ENCODE measurements at places on chromosomes 12 and 14.

- no peak for ATAC-seq
Observed at GRCh38 chr12:26941215-26941594, 2.9 kb downstream of the FGFR1OP2 start.

DNA sequence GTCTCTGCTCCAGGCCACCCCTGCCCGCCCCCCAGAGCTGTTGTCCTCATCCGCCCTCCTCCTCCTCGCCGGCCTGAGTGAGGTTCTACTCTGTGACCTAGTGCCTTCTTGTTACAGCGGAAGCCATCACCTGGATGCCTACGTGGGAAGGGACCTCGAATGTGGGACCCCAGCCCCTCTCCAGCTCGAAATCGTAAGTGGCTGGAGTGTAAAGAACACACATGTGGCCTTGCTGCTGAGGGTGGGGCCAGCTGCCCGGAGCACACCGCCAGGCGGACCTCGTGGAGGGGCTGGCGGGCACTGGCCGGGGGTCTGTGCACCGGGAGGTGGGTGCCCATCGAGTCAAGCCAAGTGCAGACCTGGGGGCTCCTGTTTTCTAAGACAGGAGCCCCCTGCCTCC lies 19.4 kb downstream of the MEG3 start:
- no peak for ATAC-seq

DNA sequence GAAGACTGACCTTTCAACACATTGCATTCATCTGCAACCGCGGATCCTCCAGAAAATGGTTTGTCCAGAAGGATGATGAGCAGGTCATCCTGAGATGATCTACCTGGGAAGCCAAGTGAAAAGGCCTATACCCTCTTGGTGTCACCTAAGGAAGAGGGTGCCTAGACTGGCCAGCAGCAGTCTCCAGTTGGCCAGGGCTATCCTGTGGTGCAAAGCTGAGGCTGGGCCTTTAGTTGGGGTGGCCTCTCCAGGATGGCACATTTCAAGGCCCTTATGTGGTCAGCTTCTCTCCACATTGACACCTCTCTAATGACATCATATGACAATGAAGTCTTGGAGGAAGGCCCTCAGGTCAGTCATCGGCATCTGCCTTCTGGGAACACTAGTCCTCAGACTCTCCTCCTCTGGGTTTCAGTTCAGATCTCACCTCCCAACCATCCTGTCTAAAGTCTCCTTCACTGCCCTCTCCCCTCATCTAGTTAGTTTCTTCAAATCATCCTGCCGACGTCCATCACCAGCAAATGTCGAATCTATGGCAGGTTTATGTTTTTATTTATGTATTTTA lies 3.3 kb upstream of the SLC22A17 start:
- no peak for ATAC-seq

GRCh38 chr14:64637735-64638473 lies 66.3 kb upstream of the PLEKHG3 start:
- no peak for ATAC-seq

- ATAC-seq, result peak; percentile 99
Observed at GRCh38 chr12:29317556-29318363, 63.2 kb downstream of the ERGIC2 start.

DNA sequence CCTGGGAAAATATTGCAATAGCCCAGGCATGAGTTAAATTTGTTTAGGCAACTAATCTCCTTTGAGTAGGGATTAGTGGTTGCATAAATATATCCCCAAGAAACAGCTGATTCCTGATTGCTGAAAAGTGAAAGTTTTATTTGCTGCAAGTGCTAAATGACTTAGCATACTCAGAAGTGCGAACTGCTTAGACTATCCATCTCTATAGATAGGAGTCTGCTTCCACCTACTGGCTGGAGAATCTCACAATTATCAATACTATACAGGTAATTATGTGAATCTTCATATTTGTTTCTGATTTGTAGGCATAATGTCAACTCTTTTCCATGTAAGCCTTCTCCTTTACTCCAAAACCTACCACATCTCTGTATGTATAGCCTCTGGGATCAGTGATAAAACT lies 12.0 kb upstream of the SLCO1B3 start:
- no peak for ATAC-seq

DNA sequence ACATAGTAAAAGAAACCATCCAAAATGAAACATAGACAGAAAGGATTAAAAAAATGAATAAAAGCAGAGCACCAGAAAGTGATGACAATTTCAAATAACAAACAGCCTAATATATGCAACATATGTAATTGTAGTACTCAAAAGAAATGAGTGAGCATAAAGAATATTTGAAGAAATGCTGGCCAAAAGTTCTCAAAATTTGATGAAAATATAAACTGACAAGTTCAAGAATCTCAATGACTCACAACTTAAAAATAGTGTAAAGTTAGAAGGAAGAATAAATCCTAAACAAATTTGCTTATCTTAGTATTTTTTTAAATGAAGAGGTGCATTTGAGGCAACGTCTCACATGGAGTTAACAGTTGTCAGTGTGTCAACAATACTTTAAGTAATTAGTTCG lies 498.9 kb downstream of the SLC6A15 start:
- no peak for ATAC-seq

GRCh38 chr12:42145197-42145549 lies 499 bp upstream of the GXYLT1 start:
- ATAC-seq, result no peak

GRCh38 chr12:128052331-128052730 lies 214.6 kb upstream of the TMEM132C start:
- no peak for ATAC-seq

DNA sequence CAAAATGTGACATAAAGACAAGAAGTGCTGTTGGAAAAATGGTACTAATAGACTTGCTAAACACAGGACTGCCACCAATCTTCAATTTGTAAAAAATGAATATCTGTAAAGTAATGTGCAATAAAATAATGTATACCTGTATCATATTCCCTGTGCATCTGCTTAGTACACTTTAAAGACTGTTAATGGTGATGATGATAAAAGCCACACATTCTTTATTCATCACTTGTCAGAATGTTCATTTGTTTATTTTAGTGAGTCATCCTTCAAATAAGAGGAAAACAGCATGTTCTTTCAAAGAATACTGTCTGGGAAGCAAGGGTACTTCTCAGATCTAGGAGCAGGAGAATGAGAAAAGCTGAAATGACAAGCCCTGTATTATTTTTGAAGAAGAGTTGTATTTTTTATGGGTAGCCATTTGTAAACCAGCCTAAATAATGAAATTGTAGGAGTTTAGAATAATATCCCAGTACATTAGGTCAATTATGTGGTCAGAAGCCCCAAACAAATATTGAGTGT lies 78.3 kb upstream of the PSMA6 start:
- ATAC-seq, result no peak

GRCh38 chr12:121630791-121631355 lies 4.5 kb downstream of the ORAI1 start:
- no peak for ATAC-seq

GRCh38 chr12:129753586-129753985 lies 150.2 kb downstream of the TMEM132D start:
- ATAC-seq, result no peak

DNA sequence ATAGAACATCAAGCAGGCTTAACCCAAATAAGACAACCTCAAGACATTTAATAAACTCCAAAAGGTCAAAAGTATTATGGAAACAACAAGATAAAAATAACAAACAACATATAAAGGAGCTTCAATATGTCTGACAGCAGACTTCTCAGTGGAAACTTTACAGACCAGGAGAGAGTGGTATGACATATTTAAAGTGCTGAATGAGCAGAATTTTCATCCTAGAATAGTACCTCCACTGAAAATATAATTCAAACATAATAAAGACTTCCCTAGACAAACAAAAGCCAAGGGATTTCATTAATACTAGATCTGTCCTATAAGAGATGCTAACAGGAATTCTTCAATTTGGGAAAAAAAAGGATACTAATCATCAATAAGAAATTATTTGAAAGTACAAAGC lies 1005.0 kb downstream of the TMTC2 start:
- ATAC-seq, result no peak

DNA sequence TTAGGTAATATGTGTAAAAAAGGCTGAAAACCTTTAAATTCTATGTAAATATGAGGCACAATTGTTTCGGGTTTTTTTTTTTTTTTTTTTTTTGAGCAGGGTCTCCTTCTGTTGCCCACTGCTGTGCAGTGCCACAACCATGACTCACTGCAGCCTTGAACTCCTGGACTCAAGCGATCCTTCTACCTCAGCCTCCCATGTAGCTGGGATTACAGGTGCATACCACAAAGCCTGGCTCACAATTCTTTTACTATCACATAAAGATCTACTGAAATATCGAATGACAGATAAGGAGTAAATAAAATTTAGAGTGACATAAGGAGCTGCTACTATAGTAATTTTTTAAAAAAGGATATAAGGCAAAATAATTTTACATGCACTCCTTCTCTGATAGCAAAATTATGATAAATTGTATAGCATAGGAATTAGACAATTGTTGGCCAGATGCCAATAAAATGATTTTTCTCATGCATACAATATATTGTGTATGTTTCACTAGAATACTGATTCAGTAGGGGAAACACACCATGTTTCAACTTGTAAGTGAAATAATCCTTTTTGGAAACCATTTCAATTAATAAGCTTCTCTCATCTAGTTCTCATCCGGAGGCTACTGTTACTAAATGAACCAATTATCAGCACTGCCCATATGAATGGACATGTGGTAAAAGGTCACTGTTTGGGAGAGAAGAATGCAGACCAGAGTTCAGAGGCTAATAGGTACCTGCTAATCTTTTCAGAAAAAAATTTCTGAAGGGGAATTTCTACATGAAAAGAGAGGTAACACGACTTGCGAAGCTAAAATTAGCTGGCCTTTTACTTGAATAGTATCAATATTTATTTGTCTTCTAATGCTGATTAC lies 108.4 kb downstream of the PPP1R12A start:
- no peak for ATAC-seq

DNA sequence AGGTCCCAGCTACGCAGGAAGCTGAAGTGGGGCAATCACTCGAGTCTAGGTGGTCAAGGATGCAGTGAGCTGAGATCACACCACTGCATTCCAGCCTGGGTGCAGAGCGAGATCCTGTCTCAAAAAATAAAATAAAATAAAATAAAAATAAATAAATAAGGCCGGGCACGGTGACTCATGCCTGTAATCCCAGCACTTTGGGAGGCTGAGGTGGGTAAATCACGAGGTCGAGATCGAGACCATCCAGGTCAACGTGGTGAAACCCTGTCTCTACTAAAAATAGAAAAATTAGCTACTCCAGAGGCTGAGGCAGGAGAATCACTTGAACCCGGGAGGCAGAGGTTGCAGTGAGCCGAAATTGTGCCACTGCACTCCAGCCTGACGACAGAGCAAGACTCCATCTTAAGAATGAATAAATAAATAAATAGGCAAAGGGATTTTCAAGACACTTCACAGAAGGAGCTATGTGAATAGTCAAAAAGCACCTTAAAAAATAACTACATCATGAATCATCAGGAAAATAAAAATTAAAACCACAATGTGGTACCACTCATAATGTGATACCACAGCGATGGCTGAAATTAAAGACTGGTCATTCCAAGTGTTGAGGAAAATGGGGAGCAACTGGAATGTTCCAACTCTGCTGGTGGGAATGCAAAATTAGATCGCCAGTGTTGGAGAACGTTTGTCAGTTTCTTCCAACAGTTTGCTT lies 92.9 kb upstream of the TBX3 start:
- no peak for ATAC-seq

DNA sequence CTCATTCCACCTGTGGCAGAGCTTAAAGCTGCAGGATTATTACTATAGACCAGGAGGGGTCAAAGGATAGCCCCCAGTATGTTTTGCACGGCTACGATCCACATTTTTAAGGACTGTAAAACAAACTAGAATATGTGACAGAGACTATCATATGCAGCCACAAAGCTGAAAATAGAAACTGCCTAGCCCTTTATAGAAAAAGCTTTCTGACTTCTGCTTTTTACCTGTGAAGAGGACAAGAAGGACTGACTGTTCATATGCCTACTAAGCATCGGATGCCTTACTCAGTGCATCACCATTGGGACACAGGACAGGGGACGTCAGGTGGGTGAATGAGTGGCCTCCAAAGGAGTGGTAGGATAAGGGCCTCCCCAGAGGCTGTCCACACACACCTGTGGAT lies 29.8 kb downstream of the SPTB start:
- no peak for ATAC-seq

- peak; percentile 30 for ATAC-seq
Observed at GRCh38 chr14:35766036-35766699, 42.9 kb downstream of the RALGAPA1 start.

DNA sequence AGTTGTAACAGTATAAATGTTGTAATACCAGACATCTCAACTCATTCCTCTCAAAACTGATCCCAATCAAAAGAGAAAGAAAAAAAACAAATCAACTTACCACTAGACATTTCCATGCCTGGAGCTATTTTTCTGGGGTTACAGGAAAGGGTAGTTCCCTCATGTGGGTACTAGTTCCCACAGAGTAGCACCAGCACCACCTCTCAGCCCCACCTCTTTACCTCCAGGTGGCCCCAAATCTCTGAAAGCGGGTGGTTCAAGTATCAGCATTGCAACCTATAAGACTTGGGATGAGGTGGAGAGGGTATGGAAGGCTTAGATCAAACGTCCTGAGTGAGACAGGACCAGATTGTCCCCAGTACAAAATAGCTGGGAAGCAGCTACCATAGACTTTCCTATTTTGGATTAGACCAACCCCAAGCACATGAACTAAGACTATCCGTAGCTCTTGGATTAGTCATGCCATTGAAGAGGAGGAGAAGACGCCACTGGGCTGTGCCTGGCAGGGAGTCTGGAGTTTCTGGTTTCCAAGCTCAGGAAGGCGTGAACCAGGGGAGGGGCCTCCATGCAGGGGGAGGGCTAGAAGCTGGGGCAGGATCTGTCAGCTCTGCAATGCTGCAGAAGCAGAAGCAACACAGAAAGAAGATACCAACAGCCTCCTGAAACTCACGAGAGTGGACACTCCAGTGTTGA lies at the start of gene SLC39A2:
Gene SLC39A2, plus strand, starts transcription at position 620 of the 693 bp plus-strand sequence. CDS start 154 bp downstream, outside the sequence.
- no peak for ATAC-seq

DNA sequence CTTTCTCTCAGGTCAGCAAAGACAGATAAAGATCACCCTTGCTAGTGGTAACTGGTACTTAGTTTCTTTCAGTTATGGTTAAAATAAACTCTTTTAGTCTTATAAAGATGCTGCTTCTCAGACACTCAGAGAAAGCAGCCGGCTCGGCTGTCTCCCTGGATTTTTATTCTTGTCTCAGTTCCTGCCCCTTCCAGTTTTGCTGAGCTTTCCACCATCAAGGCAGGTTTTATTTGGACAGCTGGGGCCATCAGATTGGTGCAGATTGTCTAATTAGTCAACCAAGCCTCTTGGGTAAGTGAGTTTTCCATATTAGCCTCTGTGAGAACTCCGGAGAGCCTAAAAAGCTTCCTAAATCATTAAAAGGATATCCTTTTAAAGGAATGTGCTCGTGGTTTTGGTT lies 130.8 kb upstream of the BMP4 start:
- no peak for ATAC-seq

Measured in activated T-helper 17 cell treated with anti-CD3 and anti-CD28 coated beads, Interleukin-2, amount 50 U/mL, for 72 hours (primary cell).